Effector CD8-positive, alpha-beta T cell (primary cell): ENCODE measurements at places on chromosomes 6 and 20.

- DNase-seq, result no peak
Observed at GRCh38 chr20:62603021-62603906, 39.0 kb upstream of the SLCO4A1 start.

- no peak for DNase-seq
Observed at GRCh38 chr6:165747963-165748362, 84.9 kb upstream of the PDE10A start.

- no peak for DNase-seq
Observed at GRCh38 chr6:20162515-20162914, 49.8 kb downstream of the MBOAT1 start.

- no peak for DNase-seq
Observed at GRCh38 chr6:43054206-43054943, 724 bp upstream of the CUL7 start.

DNA sequence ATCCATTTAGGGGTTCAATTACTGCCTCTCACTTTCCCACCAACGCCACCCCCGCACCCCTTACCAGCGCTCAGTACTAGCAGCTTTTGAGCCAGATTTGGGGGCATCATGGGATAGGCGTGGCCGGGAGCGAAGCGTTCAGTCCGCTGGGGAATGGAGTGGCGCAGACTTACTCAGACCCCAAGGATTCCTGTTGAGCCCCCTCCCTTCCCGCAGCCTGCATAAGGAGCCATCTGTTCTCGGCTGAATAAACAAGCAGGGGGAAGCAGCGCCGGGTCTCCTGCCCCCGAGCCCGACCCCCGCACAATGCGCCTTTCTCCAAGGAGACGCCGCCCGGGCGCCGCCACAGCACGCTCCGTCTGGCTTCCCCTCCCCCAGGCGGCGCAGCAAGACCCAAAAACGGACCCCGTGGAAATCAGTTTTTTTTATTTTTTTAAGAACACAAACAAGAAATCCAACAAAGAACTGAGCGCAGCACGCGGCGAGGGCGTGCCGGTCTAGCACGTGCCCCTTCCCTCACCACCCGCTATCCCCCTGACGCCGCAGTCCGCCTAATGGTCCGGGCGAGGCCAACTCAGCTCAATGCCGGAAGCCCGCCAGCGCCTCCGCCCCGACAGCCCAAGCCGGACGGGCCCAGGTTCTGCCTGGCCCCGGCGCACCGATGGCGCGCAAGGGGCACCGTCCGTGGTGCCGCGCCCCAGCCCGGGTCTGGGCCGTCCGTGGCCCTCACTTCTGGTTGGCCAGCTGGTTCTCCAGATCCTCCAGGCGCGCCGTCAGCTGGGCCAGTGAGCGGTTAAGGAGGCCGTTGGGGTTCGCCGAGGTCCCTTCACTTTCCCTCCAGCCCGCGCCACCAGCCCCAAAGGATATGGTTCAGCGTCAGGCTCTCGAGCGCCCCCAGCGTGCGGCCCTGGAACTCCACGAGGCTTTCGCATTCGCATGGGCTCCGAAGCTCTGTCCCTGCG lies 13.3 kb upstream of the RBPJL start:
- DNase-seq, result peak; percentile 47

DNA sequence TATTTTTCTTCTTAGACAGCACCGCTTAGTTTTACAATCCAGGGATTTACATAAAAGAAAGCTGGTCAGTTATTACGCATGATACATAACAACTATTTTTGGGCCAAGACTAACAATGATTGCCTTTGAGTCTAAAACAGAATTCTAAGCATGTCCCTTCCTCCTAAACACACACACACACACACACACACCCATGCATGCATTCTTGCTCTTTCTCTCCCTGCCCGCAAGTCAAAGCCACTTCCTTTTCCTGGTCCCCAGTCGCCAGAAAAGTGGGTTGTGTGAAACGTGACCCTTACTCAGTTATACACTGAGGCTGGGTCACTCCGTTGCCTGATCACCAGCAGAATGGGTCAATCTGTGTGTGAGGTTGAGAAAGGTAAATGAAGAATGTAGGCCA lies 31.4 kb downstream of the FYN start:
- DNase-seq, result no peak

DNA sequence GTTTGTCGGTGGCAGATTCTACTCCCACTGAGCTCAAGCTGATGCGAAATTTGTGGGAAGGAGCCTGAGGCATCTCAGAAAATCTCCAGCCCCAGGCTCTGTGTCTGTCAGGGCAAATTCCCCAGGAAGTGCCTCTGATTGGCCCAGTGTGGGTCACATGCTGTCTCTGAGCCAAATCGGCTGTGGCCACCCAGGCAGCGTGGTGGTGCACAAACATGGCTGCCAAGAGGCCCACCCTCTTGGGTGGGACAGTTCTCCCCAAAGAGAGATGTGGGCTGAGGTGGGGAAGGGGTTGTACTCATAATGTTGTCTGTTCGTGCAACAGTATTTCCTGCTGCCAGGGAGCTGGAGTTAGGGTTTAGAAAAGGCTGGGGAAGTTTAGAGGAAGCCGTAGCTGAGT lies 130.6 kb downstream of the BMP7 start:
- DNase-seq, result no peak

- DNase-seq, result no peak
Observed at GRCh38 chr6:125918681-125919566, 37.6 kb upstream of the HINT3 start.

- DNase-seq, result no peak
Observed at GRCh38 chr6:1200409-1201101, 111.3 kb upstream of the FOXQ1 start.

DNA sequence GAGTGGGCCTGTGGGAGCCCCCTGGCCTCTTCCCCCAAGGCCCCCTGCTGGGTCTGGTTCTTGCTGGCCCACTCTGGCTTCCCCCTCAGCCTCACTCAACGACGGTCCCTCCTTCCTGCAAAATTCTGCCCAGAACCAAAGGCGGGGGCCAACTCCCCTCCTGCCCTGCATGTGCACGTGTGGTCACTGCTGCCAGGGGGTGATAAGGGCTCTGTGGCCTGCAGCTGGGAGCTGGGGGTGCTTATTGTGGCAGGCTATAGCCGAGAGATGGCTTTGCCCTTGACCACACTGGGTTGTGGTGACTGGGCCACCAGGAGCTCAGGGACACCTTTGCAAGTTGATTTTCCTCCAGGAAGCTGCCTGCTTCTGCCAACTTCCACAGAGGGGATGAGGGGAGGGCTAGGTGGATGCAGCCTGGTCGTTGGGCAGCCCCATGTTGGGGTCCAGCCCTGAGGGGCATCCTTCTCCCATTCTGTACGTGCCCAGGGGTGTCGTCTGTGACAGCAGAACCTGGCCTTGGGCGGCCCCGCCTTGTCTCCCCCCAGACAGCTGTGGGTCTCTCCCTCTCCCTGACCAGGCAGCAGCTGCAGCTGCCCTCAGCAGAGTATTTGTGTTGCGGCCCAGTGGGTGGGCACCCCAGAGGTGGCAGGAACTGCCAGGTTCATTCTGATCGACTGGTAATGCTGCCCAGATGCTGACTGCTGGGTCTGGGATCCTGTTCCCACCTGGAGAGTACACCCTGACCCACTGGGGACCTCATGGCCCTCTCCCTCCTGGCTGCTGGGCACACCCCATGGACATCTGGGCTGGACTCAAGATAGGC lies 5.6 kb downstream of the TCEA2 start:
- no peak for DNase-seq

GRCh38 chr6:95417856-95418255 lies 159.5 kb upstream of the MANEA start:
- DNase-seq, result no peak

- no peak for DNase-seq
Observed at GRCh38 chr6:158879180-158879579, 60.0 kb upstream of the EZR start.

GRCh38 chr6:55798571-55798970 lies 76.8 kb downstream of the BMP5 start:
- DNase-seq, result no peak

DNA sequence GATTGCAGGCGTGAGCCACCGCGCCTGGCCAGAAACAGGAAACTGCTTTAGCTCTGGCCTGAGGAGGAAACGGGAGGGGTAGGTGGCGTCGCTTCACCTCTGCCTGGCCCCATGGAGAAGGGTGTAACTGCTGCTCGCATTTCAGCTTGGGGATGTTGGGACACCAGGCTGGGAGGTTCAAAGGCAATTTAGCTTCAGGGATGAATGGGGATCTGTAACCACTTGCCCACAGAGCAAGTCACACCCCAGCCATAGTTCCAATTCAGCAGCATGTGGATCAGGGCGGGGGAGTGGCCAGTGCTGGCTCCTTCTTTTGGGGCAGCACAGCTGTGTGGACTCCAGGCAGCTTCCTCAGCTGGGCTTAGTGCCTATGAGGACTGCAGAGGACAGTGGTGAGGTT lies 34.8 kb upstream of the NUP153 start:
- DNase-seq, result no peak

DNA sequence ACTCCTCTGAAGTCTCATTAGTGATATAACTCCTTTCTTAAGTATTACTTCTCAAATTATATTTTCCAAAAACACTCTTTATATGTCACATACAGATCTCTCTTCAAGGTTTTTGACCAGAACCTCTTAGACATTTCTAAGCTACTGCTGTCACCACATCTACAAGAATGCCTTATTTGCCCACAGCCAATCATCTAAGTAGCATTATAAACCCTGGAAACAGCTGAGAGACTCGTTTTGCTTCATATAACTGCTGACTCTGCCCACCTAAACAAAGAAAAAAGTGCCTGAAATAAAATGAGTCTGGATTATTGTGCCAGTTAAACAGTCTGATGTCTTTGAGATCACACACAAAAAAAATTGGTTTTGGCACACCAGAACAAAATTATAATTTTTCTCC lies 165.9 kb downstream of the COL9A1 start:
- DNase-seq, result no peak

- no peak for DNase-seq
Observed at GRCh38 chr6:163457637-163458561, 43.4 kb downstream of the QKI start.

- DNase-seq, result no peak
Observed at GRCh38 chr6:81451787-81452186, 300.7 kb downstream of the TENT5A start.

DNA sequence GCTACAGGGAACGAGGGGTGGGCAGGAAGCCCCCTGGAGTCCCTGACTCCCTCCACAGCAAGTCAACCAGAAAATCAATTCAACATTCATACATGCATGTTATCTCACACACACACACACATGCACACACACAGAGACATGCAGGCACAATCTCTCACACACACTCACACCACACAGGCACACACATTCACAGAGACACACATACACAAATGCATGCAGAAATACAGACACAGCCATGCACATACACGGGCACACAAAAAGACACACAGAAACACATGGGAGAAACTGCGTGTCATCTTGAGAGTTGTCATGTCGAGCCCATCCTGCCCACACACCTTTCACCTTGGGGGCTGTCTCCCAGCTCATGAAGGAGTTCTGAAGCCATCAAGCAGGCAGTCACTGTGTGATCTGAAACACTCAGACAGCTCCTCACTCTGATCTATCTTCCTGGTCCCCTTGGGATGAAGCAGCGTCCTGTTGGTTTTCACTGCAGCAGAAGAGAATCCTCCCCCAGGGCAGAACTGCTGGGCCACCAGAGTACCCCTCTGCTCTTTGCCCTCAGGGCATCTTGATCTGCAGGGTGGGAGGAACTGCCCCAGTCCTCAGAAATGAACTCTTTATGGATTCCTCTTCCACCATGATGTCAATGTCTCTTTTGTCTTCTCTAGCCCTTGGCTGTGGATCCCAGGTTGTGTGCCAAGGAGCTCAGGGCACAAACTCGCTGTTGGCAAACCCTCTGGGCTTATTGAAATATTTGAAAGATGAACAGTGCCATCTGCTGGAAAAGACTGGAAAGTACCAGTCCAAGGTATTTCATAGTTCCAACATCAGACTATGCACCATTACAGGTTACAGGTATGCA lies 8.8 kb downstream of the RAET1L start:
- peak; percentile 34 for DNase-seq

DNA sequence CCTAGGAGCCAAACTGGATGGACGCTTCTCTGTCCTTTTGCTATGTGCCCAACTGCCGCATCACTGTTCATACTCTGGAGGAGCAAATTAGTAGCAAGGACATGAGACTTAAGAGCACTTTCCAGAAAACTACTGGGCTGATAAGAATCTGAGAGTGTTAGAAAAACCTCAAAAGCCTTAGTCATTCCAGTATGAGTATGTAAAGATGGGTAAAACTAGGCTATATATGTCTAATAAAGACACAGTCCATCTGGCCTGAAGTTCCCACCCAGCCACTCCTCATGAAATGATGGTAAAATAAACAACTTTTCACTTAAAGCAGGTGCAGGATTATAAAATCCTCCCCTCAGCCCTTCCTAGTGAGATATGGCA lies 30.6 kb downstream of the SHLD1 start:
- DNase-seq, result no peak

DNA sequence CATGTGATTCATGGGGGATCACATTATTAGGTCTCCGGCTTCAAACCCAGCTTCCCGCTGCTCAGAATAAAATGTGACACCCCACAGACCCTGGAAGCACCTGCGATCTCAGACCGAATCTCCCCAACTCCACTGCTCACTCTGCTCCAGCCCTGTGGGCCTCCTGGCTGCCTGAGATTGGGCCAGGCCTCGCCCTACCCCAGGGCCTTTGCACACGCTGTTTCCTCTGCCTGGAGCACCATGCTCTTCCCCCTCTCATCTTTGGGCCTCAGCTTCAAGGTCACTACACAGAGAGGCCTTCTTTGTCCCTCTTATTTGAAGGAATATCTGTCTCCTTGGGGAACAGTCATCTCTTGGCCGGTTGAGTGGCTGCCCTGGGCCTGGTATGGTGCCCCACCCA lies 48.8 kb downstream of the RBM38 start:
- DNase-seq, result no peak

GRCh38 chr6:15023448-15023847 lies 222.4 kb upstream of the JARID2 start:
- no peak for DNase-seq

- DNase-seq, result no peak
Observed at GRCh38 chr20:51775241-51775640, 7.1 kb upstream of the ATP9A start.

GRCh38 chr6:29520232-29520631 lies 32.5 kb upstream of the MAS1L start:
- no peak for DNase-seq

DNA sequence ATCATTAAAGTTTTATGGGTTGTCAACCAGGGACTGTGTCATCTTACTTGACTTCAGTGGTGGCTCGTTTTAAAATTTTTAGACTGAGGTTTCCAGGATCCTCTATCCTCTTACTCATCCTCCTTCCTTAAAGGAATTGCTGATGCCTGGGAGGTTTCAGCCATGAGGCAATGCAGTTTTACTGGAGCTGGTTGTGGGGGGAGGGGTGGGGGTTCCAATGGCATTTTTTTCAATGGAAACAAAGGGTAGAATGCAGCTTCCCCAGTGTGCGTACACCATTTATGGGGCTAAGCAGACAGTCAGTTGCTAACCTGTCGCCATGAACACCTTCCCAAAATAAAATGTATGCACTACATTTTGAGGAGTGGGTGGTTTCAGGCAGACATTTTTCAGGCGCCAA lies 88.0 kb downstream of the METTL24 start:
- no peak for DNase-seq

GRCh38 chr6:165486183-165487137 lies 176.6 kb downstream of the PDE10A start:
- DNase-seq, result no peak
